Liver (tissue), 10 donors: ENCODE measurements at places on chromosomes 6 and 20. TPM values are rescaled to one million over a fixed set of nuclear protein-coding genes. Genes with fewer than 3 reads are reported as not detected.

Gene AIF1
- total RNA-seq, result 46.8 TPM

Gene LAMA5
- total RNA-seq, result 3.6 TPM

Gene CCN6
- total RNA-seq, result not detected

Gene ENPP1
- total RNA-seq, result 27.2 TPM

Gene TFAP2D
- not detected for total RNA-seq

Gene FHL5
- 0.33 TPM for total RNA-seq

Gene HUS1B
- 1.3 TPM for total RNA-seq

Gene HEY2
- 1.4 TPM for total RNA-seq

Gene ZNF391
- total RNA-seq, result 0.17 TPM

Gene RRAGD
- total RNA-seq, result 6.7 TPM

DNA sequence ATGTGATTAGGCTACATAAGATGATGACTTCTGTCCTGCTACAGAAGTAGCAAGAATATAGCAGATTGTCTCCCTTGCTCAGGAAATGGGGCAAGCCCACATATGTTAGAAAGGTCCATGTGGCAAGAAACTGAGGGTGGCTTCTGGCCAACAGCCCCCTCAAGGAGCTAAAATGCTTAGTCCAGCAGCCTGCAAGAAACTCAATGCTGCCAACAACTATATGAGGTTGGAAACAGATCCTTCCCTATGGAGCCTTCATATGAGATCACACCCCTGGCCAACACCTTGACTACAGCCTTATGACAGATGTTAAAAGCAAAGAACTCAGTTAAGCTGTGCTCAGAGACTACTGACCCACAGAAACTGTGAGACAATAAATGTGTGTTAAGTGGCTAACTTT, 22.1 kb downstream of the PTPRT start:
- H3K4me3 ChIP-seq, result no peak overlapping the region
- no peaks in the 10 kb centered on the region for H3K27me3 ChIP-seq
- no peak overlapping the region for H3K27ac ChIP-seq
- no peaks in the 10 kb centered on the region for H3K36me3 ChIP-seq
- no peak for DNase-seq

GRCh38 chr6:83086751-83087150, 19.3 kb downstream of the DOP1A start:
- H3K4me3 ChIP-seq, result no peak overlapping the region
- H3K27ac ChIP-seq, result no peak overlapping the region
- H3K27me3 ChIP-seq, result no peaks in the 10 kb centered on the region
- DNase-seq, result no peak
- no peaks in the 10 kb centered on the region for H3K36me3 ChIP-seq

DNA sequence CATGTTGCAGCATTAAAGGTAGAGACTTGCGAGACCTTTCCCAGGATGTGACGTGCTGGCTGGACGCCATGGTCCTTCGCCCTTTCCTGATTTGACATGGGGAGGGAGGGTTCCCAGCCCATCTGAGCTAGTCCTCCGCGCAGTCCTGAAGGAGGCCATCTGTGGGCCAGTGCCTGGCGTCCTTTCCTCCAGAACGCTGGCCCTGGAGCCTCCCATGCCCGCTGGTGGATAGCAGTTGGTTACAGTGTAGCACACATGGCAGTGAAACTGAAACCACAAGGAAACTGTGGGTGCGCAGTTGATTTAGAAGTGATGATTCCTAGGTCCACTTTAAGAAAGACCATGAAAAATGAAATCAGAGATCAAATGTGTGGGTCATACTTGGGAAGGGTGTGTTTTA, 193.7 kb downstream of the CDH4 start:
- H3K27ac ChIP-seq, result no peak overlapping the region
- H3K4me3 ChIP-seq, result no peak overlapping the region
- DNase-seq, result no peak
- peaks cover 3% of the 10 kb centered on the region for H3K27me3 ChIP-seq
- no peaks in the 10 kb centered on the region for H3K4me1 ChIP-seq
- H3K36me3 ChIP-seq, result no peaks in the 10 kb centered on the region

- no peaks in the 10 kb centered on the region for H3K27me3 ChIP-seq
- no peak overlapping the region for H3K27ac ChIP-seq
- H3K4me1 ChIP-seq, result no peaks in the 10 kb centered on the region
These were observed 109.9 kb downstream of the CD2AP start for GRCh38 chr6:47587493-47587892.

GRCh38 chr6:25389471-25389870, 110.3 kb downstream of the CARMIL1 start:
- H3K27me3 ChIP-seq, result no peaks in the 10 kb centered on the region
- no peaks in the 10 kb centered on the region for H3K36me3 ChIP-seq
- H3K27ac ChIP-seq, result no peak overlapping the region
- no peak for DNase-seq

- H3K36me3 ChIP-seq, result no peaks in the 10 kb centered on the region
- H3K4me3 ChIP-seq, result peak overlapping the region; percentile 76
- no peaks in the 10 kb centered on the region for H3K27me3 ChIP-seq
- peak; percentile 37 for DNase-seq
- peak overlapping the region; percentile 86 for H3K27ac ChIP-seq
These were observed 1.2 kb downstream of the TPD52L1 start for GRCh38 chr6:125154761-125155135.

DNA sequence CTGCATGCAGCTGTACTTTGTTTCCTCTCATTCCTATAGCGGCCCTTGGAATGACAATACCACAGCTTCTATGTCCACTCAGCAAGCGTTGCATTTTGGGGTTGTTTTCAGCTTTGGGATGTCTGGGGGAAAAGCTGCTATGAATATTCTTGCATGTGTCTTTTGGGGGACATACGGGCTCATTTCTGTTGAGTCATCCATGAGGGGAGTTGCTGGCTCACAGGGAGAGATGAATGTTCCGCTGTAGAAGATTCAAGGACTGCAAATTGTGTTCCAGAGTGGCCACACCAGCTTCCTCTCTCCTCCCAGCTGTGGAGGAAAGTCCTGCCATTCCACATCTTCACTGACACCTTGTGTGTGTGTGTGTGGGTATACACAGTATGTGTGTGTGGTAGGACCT, 43.3 kb downstream of the TGM2 start:
- no peak overlapping the region for H3K4me3 ChIP-seq
- no peak for DNase-seq
- H3K36me3 ChIP-seq, result no peaks in the 10 kb centered on the region
- no peak overlapping the region for H3K27ac ChIP-seq

DNA sequence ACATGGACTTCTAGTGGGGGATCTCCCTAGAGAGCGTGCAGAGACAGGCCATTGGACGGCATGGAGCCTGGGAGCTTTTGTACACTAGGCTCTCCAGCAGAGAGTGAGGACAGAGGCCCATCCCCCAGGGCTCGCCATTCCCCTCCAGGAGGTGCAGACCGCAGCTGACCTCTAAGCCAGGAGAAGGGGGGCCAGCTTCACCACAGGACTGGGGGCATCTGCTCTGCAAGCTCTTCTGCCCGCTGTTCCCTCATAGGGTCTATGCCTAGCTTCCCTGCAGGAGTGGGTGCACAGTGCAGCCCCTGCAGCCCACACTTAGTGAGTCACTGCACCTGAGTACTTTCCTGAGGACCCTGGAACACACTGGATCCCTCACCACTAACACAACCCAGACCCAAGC, 94.4 kb downstream of the FHL5 start:
- DNase-seq, result no peak
- H3K4me3 ChIP-seq, result no peak overlapping the region
- H3K27me3 ChIP-seq, result peaks cover 4% of the 10 kb centered on the region
- H3K36me3 ChIP-seq, result no peaks in the 10 kb centered on the region

DNA sequence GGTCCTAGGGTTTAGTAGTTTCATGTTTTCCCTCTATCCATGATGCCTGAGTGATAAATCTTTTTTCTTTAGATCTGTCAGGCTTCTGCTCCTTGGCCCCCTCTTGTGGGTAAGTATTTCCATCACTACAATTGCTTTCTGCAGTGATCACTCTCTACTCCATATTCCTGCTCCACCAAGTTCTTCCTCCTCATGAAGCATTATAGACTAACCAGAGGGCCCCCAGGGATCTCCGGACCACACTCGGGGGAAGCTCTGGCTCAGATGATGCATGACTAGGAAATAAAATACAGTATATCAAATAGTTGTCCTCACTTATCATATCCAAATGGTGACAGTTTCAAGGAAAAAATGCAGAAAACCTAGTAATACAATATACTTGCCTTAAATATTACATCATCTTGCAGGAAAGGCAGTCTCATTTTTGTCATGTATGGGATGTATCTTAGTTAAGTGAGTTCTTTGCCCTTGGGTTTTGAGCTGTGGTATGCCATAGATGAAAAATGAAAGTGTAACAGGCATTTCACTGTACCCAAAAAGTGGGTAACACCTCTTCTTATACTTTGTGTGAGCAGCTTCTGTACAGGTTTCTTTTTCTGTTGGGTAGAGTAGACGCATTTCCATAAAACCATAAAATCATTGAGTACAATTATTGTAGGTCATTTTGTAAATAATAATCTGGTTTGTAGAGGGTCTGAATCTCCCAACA, 200.9 kb upstream of the EYA4 start:
- no peaks in the 10 kb centered on the region for H3K27me3 ChIP-seq
- no peak overlapping the region for H3K27ac ChIP-seq
- H3K4me1 ChIP-seq, result no peaks in the 10 kb centered on the region
- H3K36me3 ChIP-seq, result no peaks in the 10 kb centered on the region
- no peak overlapping the region for H3K4me3 ChIP-seq

GRCh38 chr20:6635034-6635736, 132.3 kb upstream of the BMP2 start:
- DNase-seq, result no peak
- H3K36me3 ChIP-seq, result no peaks in the 10 kb centered on the region
- no peaks in the 10 kb centered on the region for H3K27me3 ChIP-seq
- no peaks in the 10 kb centered on the region for H3K4me1 ChIP-seq
- no peak overlapping the region for H3K4me3 ChIP-seq
- no peak overlapping the region for H3K27ac ChIP-seq

- no peak for DNase-seq
- peaks cover 9% of the 10 kb centered on the region for H3K4me1 ChIP-seq
- H3K4me3 ChIP-seq, result no peak overlapping the region
- H3K27ac ChIP-seq, result no peak overlapping the region
- H3K36me3 ChIP-seq, result no peaks in the 10 kb centered on the region
These were observed 74.0 kb upstream of the RALGAPA2 start for GRCh38 chr20:20786428-20786827.

GRCh38 chr6:70586114-70586513, 19.4 kb downstream of the SDHAF4 start:
- H3K4me1 ChIP-seq, result no peaks in the 10 kb centered on the region
- no peak overlapping the region for H3K27ac ChIP-seq
- H3K36me3 ChIP-seq, result peaks cover 8% of the 10 kb centered on the region
- H3K27me3 ChIP-seq, result no peaks in the 10 kb centered on the region
- no peak overlapping the region for H3K4me3 ChIP-seq
- DNase-seq, result no peak

DNA sequence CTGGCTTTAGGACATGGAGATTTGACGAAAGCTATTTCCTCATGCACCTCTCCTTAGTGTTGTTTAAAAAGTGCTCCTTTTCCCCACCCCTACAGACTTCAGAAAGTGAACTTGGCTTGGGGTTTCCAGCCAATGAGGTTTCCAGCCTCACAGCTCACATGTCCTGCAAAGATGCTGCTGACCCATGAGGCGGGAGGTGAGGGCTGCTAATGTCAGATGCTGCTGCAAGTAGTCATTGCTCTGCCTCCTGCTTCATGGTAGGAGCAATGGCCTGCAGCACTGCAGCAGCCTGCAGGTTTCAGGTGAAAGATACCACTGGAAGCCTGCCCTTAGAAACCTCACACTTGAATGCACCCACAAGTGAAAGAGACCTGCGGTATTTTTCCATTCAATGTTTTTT, 112.8 kb downstream of the LAMP5 start:
- peaks cover 4% of the 10 kb centered on the region for H3K27me3 ChIP-seq
- H3K27ac ChIP-seq, result no peak overlapping the region
- H3K4me1 ChIP-seq, result no peaks in the 10 kb centered on the region
- no peaks in the 10 kb centered on the region for H3K36me3 ChIP-seq
- H3K4me3 ChIP-seq, result no peak overlapping the region
